ENCODE measurements at places on chromosomes 4 and X.

GRCh38 chr4:150572704-150573504, 9.0 kb upstream of the MAB21L2 start:
- peak; percentile 69 for DNase-seq

DNA sequence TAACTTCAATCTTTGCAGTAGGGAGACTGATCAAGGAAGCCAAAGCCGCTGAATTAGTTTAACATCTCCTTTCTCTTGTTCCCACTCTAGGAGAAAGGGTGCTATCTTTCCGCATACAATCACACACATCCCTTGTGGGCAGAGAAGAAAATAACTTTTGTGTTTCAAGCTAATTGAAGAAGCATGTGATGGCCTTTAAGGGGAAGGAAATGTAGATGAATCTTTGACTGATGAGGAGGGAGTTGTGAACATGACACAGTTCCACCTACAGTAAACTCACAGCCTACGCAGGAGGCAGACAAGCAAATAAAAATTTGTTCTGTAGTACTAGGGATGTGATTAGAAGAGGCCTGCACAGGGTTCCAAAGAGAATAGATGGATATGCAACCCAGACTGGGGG, 14.7 kb upstream of the SPATA4 start:
- no peak for DNase-seq

- DNase-seq = peak; percentile 91
These were observed 11.2 kb upstream of the SYTL4 start for GRCh38 chrX:100743009-100743607.

DNA sequence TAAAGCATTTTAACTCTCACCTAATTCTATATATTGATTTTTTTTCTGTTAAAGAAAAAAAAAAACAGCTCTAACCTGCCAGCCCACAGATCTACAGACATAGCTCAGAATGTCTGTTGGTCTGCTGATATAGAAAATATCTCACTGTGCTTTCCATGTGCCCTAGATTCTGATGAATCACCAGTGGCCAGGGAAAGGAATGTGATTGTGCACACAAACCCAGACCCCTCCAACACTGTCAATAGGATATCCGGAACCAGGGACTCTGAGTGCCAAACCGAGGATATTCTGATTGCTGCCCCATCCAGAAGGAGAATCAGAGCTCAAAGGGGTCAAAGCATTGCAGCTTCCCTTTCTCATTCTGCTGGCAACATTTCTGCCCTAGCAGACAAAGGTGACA, 12.1 kb upstream of the SCML1 start:
- no peak for DNase-seq

DNA sequence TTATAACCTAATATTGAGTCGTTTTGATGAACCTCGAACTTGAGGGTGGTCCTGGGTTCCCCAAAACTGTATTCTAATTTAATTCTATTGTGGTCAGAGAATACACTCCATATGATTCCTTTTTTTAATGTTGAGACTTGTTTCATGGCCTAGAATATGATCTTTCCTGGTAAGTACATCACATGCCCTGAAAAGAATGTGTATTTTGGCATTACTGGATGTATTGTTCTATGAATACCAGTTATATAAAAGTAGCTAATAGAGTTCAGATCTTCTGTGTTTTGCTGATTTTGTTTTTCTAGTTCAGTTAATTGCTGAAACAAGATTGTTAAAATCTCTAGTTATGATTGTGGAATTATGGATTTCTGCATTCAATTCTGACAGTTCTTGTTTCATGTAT, 18.8 kb downstream of the PRRG1 start:
- no peak for DNase-seq

- DNase-seq = peak; percentile 64
These were observed 2340.7 kb downstream of the PCDH7 start for GRCh38 chr4:33060674-33061542.

- no peak for DNase-seq
These were observed 2.0 kb downstream of the BMPR1B start for GRCh38 chr4:94759767-94760211.

GRCh38 chr4:153110739-153111138, 93.5 kb upstream of the TRIM2 start:
- DNase-seq = no peak

DNA sequence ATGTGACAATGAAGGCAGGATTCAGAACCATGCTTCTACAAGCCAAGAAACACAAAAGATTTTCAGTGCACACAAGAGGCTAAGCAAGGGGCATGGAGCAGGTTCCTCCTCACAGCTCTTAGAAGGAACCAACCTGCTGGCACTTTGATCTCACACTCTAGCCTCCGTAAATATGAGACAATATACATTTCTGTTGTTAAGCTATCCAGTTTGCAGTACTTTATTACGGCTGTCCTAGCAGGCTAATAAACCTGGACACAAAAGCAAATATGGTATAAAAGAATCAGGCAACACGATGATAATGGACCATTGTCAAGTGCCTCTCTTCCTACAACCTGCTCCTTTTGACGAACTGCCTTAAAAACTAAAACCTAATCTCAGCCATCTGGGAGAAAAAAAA, 114.5 kb downstream of the ZAR1 start:
- DNase-seq = no peak

DNA sequence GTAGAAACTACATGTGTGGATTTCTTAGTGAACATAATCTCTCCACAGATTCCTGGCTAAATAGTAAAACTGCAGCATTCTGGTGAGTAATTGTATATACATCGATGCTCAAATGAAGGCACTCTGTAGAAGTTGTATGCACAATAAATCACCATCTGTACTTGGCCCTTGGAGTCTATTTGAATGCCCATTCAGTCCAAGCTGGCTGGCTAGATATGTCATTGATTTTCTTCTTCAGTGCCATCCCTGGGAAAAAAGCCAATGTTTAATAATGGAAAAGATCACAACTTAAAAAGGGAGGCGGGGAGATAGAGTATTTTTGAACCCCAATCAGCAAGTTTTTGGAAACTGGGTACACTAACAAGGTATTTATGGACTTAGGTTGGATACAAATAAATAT, 381.0 kb upstream of the TEX13C start:
- DNase-seq = no peak
